ENCODE measurements at places on chromosomes 2 and 18.
A peak's percentile ranks its signal among the peaks of the same experiment; 100 is the strongest.

GRCh38 chr2:203802342-203803052 lies 65.1 kb upstream of the CTLA4 start:
- no peak for DNase-seq

- no peak for DNase-seq
These were observed 7.5 kb upstream of the SP3 start for GRCh38 chr2:173972636-173973035.

GRCh38 chr2:71661782-71662181 lies 208.4 kb downstream of the DYSF start:
- DNase-seq, result peak; percentile 32

DNA sequence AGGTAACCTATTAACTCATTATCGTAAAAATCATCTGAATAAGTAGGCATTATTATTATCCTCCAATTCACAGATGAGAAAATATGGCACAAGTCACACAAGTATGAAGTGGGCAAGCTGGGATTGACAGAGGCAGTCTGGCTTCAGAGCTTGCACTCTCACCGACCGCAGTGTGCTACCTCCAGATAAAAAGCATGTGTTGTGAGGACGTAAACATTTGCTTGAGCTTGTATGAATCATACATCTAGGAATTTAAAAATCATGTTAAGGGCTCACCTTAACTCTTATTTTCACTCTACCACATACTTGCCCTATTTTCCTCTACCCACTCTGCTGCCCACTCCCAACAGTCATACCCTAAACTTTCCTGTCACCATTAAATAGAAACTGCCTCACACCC lies 65.3 kb upstream of the AMMECR1L start:
- DNase-seq, result no peak

GRCh38 chr2:237058423-237058822 lies 27.3 kb upstream of the COPS8 start:
- no peak for DNase-seq

GRCh38 chr2:157364257-157364974 lies 38.8 kb upstream of the ERMN start:
- DNase-seq, result no peak

DNA sequence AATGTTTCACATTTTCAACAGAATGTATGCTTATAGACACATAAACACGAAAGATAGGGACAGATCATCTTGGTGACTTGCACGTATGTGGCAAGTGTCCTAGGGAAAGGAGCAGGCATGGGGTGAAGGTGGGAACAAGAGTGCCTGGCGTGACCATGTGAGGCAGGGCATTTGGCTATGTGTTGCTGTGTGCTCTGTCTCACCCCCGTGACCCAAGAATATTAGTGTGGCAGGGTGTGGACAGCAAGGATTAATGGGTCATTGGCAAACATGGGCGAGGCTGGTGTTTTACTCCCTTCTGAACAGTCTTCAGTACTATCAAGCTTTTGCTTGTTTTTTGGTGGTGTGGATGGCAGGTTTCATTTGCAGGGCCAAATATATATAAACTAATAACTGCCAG lies 1.3 kb upstream of the VWA3B start:
- DNase-seq, result no peak

GRCh38 chr2:75199428-75200011 lies at the start of gene TACR1:
Gene TACR1, minus strand, starts transcription at chr2:75199520. Its CDS starts 586 bp downstream, at chr2:75198934.
- DNase-seq, result peak; percentile 78

DNA sequence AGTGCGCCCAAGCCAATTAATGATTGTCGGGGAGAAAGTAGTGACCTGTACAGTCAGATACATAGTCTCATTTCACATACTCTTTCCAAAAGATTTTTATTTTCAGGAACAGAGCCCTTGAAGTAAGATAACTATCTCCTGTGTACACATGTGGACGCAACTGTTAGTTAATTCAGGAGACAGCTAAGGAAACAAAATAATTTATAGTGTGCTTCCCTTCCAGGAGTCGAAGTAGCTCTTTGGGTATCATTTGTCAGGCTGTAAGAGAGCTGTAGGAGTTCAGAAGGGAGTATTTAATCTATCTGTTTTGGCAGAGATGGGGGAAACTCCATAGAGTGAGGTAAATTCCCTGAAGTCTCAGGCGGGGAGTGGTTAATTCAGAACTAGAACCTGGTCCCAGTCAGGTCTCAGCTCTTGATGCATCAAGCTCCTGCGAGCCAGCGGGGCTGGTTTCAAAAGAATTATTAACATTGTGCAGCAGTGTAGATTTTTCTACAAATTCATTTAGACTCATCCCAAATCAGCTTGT lies 63.0 kb downstream of the MAPK4 start:
- no peak for DNase-seq

GRCh38 chr18:61334491-61334850 lies 1.2 kb downstream of the CDH20 start:
- no peak for DNase-seq

- DNase-seq, result no peak
These were observed 53.5 kb downstream of the SLC4A1AP start for GRCh38 chr2:27717070-27717795.

DNA sequence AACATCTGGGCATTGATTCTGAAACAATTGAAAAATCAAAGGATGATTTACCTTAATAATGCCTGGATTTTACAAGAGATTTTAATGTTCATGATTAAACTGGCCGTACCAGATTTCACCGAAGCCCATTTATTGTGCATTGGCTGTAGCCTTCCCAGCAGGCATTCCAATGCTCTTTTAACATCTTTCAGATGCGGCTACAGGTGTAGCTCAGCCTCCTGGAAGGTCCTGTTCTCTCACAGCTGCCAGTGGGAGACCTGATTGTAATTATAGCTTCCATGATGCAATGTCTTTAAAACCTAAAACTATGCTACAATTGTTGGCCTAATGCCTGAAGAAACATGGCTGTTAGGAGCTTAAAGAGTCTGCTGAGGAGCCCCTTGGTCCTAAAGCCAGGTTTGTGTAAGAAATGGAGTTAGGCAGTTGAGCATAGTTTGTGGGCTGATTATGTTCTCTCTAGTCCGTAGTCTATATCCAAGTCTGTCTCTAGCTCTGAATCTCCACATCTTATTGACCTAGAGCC lies 147.4 kb downstream of the CERS6 start:
- DNase-seq, result no peak

- DNase-seq, result no peak
These were observed 23.2 kb upstream of the NAB1 start for GRCh38 chr2:190625691-190626090.

DNA sequence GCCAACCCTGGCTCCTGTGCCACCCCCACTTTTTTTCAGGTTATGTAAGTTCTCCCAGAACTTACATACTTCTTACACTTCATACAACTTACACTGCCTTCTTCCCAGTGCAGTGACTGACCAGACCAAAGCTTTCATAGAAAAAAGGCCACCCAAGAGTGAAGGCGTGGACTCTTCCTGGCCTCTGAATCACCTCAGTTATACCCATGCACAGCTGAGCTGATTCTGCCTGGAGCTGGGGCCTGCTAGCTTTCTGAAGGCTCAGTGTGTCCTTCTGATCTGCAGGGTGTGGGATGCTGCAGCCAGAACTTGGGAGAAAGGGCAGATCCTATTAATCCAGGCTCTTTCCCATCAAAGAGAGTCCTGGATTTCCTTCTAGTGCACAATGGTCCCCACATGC lies 216.1 kb downstream of the TTC32 start:
- DNase-seq, result peak; percentile 27

- DNase-seq, result peak; percentile 84
These were observed 1.6 kb downstream of the CTIF start for GRCh38 chr18:48540251-48541025.

DNA sequence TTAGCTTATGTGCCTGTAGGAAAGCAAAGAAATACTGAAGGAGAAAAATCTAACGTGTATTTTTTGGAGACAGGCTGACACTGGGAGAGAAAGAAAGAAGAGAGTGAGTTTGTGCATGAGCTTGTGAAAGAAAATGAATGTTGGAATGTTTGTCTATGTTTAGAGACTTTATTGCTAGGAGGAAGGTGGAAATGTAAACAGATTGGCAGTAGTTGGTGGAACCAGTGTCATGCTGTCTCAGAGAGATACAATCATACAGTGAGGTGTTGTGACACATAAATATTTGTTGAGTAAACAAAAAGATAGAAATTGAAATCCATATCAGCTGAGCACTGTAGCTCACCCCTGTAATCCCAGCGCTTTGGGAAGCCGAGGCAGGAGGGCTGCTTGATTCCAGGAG lies 222.2 kb upstream of the MEIS1 start:
- DNase-seq, result no peak

GRCh38 chr18:58195278-58195765 lies 151.3 kb downstream of the NEDD4L start:
- no peak for DNase-seq

DNA sequence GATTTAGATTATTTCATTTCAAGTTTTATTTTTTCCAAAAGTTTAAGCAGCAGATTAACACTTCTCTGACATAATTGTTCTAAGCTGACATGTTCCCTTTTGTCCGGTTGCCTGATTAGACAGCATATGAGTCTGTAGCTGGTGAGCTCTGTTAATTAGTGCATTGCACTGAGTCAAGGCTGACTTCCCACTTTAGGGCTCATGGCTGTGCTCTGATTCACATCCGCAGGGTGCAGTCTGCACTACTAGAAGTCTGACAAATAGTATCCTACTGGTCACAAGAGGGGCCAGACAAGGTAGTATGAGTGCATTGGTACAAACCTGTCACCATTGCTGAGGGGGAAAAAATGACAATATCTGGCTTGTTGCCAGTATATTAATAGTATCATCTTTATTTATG lies 443.9 kb upstream of the ZNF804A start:
- no peak for DNase-seq

GRCh38 chr2:61016392-61017002 lies 1.0 kb upstream of the PEX13 start:
- no peak for DNase-seq

DNA sequence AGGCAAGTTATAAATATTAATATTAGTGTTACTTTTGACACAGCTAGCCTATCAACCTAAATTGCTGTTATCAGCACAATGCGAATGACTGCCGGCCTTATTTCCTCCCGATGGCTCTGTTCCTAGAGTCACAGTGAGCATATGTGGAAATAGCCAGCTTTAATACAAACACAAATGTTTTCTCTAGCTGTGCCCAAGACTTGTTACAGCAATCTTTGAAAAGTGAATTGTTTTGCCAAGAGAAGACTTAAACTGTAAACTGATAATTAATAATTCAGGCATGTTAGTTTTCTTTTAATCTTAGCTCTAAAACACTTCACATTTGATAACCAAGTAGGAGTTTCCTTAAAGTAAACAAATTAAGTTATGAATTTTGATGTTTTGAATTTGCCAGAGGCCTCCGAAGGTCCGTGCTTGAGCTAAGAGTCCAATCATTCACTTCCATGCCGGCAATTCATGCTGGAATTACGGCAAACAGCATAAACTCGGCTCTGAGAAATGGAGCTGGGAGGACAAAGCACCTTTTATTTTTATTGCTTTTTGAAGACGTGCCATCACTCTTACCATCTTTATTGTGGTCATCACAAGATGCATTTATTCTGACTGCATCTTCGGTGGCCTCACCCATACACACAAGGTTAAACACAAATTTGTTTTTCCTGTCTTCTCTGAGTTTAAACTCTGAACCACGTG lies 184.5 kb upstream of the CWC22 start:
- DNase-seq, result no peak

DNA sequence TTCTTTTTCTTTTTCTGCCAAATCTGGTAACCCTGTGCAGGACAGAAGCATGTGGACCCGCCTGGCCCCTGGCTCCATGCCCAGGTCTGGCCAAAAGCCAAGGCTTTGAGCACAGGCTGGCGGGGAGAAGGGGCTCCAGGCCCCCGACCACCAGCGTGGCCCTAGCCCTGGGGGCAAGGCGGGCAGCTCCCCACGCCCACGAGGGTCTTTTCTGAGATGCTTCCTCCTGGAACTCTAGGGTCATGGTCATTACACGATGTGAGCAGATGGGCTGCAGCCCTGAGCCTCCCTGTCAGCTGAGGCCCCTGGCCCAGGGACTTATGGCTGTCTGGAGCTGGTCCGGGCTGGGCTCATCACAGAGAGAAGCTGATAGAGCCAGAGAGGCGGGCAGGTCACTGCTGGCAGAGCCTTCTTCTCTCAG lies 5.7 kb upstream of the OTOS start:
- no peak for DNase-seq

GRCh38 chr2:51212374-51212773 lies 180.4 kb upstream of the NRXN1 start:
- DNase-seq, result no peak

GRCh38 chr18:22348521-22349316 lies 69.0 kb downstream of the CTAGE1 start:
- DNase-seq, result peak; percentile 62

- no peak for DNase-seq
These were observed 98.3 kb downstream of the GRB14 start for GRCh38 chr2:164523009-164523408.

DNA sequence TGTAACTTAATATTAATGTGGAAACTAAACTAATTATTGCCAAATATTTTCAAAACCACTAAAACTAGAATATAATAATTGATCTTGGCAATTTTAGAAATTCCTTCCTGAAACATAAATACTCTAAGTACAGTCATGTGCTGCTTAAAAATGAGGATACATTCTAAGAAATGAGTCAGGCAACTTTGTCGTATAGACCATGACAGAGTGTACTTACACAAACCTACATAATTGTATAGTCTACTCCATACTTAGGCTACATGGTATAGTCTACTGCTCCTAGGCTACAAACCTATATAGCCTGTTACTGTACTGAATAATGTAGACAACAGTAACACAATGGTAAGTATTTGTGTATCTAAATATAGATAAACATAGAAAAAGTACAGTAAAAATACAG lies 27.6 kb downstream of the FEZ2 start:
- DNase-seq, result no peak

DNA sequence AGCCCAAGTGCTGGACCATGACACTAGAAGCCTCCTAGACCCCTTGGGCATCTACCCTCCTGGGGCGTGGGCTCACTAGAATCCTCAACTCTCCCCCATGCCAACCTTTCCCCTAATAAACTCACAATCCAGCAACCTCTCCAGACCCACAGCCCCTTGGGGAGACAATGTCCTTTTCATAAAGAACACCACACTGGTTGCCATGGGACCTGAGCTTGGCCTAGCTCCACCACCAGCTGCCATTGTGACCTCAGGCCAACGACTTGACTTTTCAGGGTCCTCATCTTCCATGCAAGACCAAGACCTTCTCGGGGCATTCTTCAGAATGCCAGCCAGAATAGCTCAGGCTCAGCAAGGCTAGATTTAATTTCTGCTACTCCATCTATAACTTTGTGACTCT lies 128.1 kb upstream of the NPAS2 start:
- DNase-seq, result no peak

DNA sequence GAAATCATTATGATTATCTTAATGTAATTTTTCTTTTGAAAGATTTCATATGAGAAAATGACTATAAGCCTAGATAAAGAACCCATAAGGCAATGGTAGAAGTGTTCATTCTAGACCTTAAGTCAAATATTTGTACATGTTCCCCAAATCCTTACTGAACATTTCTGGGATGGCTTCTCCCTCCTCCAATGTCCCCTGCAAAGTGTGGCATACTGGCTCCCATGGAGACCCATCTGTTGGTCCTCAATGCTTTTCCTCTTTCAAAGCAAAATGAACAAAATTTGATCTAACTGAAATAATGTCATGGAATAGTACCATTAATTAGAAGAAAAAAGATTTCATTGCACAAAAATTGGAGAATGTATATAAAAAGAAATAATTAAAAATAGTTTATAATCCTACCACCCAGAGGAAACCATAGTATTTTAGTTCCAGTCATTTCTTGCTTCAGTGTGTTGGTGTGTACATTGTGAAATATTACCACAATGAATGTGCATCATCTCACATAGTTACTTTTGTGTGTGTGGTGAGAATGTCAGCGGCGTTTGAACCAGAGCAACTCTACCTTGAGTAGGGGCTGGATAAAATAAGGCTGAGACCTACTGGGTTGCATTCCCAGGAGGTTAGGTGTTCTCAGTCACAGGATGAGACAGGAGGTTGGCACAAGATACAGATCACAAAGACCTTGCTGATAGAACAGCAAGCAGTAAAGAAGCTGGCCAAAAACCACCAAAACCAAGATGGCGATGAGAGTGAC lies 181.3 kb downstream of the UXS1 start:
- no peak for DNase-seq

All from ecto neural progenitor cell (in vitro differentiated cells).